ENCODE measurements at places on chromosomes 16 and 17.

GRCh38 chr16:51431517-51432241 lies 280.6 kb upstream of the SALL1 start:
- no peak for DNase-seq

- DNase-seq: no peak
Measured at GRCh38 chr16:55471448-55472097, 7.4 kb upstream of the MMP2 start.

- no peak for DNase-seq
Measured at GRCh38 chr17:1871756-1872155, 42.0 kb downstream of the RPA1 start.

DNA sequence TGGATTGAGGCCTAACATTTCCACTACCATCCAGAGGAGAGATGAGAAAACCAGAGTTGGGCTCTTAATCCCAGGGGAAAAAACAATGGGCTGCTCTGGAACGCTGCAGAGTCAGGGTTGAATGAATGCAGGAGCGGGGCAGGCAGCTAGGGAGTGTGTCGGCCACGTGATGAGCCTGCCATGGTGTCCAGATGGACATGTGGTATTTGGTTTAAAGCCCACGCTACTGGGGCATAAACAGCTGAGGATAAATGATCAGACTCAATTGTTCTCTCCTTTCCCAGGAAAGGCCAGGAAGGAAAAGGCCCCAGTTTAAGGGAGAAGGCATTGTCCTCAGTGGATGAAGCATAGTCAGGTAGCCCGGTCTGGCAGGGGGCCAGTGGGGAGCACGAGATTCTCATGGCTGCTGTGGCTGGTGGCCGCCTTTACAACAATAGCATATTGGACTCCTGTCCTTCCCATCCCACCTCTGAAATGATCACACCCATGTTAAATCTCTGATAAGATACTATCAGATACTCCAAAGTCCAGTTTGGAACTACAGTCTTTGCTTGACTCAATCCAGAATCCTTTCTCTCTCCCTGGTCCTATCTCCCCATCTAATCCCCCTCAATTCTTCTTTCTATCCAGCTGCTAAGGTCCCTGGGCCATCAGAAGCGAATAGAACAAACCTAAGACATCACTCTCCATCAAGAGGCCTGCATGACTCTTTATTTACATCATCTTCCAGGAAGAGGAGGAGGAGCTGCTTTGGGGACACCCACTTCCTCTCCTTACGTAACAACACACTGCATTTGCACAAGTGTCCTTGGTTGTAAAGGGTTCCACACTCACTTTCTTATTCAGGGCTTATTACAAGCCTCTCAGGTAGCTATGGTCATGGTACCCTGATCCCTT lies 20.4 kb downstream of the CA4 start:
- no peak for DNase-seq

GRCh38 chr16:48291303-48291702 lies 44.0 kb upstream of the ABCC11 start:
- no peak for DNase-seq

GRCh38 chr16:2675714-2676113 lies 6.6 kb upstream of the KCTD5 start:
- no peak for DNase-seq

- no peak for DNase-seq
Measured at GRCh38 chr16:49554681-49555080, 181.1 kb downstream of the C16orf78 start.

- DNase-seq: no peak
Measured at GRCh38 chr16:84449156-84450140, 55.0 kb downstream of the MEAK7 start.

- DNase-seq: no peak
Measured at GRCh38 chr17:34979153-34979552, 1.2 kb upstream of the LIG3 start.
